Activated CD8-positive, alpha-beta memory T cell treated with anti-CD3 and anti-CD28 coated beads for 24 hours (primary cell): ENCODE measurements at places on chromosomes 2 and 18.

DNA sequence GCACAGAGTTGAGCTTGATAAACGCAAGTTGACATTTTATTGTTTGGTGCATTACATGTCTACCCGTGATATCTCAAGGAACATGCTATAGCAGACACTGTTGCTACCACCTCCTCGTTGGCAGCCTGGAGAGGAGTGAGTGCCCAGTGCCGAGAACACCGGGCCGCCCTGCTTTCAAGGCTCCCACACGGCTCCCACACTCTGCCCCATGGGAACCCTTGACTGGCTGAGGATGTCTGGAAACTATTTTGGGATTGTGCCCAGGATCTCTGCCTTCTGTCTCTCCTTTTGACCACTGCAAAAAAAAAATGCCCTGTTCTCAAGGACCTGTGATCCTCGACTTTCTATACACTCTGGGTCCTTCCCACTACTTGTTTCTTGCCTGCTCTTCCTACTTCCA, 21.1 kb downstream of the TET3 start:
- DNase-seq: peak; percentile 9

- DNase-seq: no peak
Measured at GRCh38 chr2:173547499-173547898, 192.8 kb downstream of the CDCA7 start.

DNA sequence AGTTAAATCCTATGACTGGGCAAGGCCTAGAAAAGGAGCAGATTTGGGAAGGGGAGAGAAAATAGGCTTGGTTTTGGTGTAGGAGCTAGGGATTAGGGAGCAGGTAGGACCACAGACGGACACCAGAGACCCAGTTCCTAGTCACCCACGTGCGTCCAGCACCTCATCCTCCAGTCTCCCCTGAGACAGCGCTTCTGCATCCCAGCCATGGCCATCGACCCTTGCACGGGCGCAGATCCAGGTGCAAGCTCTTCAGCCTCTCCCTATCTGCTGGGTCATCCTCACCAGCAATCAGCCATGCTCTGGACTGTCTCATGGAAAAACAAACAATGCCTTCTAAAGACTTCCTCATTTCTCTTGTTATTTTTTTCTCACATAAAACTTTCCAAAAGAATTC, 246.8 kb upstream of the RAB6C start:
- peak; percentile 24 for DNase-seq

DNA sequence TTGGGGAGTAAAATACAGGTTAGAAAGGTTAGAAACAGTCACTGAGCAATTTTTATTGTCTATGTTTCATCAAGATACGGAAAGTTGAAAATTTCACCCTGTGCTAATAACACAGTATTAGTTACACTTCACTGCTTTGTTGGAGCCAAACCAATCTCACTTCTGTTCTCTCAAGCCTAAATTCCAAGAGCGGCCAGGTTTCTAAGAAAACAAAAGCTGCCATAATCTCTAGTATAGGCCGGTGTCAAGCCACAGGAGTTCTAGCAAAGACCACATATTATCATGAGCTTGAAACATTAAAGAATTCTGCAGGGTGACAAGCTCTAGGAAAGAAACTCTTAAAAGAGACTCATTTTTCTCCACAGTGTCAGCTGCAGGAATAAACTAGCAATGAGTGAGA, 128.7 kb downstream of the TXNL1 start:
- DNase-seq: no peak

DNA sequence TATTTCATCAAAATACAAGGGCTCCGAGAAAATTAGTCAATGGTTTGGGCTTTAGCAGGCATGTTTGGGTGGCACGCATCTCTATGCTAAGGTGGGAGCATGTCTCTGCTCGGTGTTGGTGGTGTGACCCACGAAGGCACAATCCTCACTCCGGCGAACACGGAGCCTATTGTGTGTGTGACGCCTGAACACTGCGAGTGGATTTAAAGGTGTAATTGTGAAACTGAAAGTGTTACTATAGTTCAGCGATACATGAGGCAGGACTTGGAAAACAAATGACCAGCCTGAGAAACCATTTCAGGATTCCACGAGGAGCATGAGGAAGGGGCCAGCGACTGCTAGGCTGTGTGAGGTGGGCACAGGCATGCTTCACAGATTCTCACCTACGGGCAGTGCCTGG, 41.7 kb upstream of the LDLRAD4 start:
- DNase-seq: no peak

- no peak for DNase-seq
Measured at GRCh38 chr2:42905341-42906110, 113.1 kb upstream of the HAAO start.

DNA sequence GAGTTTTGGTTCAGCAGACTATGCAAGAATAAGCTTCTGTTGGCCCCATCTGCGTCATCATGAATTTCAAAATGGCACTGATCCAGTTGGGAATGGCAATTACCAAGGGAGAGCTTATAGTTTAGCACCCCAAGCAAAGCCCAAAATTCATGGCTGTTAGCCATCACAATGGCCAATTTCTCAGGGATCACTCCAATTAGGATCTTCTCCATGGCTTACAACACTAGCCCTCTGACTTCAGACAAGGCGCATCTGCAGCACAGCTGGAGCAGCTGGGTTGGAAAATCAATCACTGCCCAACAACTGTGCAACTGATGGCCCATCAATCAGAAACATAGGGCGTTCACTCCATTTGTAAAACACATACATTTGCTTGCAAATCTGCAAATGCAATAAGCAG, 273.6 kb downstream of the SRBD1 start:
- DNase-seq: no peak

DNA sequence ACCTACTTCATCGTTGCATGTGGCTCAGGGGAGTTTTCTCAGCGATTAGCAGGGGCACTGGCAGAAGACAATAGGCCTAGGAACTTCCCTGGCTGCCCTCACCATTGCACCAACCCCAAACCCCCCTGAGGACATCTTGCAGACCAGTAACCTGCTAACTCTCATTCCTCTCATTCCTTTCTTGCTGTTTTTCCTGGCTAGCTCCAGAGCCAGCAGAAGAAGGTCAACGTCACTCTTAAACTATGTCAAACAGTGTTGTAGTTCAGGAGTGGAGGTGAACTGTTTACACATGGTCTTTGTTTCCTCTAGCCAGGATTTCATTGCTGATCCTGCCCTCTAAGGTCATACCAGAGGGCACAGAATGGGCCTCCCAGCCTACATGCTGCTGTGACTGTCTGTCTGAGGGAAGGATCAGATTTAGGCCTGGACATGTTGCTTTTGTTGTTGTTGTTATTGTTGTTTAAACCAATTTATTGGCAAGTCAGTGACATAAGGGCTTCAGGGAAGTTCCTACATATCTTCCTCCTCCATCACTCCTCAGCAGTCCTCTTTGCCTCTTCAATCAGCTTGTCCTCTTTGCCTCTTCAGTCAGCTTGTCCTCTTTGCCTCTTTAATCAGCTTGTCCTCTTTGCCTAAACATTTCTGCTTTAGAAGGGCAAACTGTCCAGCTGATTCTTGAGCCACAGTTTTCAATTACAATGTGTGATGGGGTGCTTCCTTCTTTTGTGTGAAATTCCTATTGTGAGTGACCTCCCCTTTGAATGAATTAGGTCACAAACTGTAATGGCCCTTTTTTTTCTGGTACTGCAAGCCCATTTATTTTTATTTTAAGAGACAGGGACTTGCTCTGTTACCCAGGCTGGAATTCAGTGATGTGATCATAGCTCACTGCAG, 471.9 kb upstream of the TNP1 start:
- DNase-seq: no peak

GRCh38 chr2:222797261-222797660, 63.6 kb upstream of the ACSL3 start:
- no peak for DNase-seq

GRCh38 chr2:53130441-53130943, 637.1 kb upstream of the CHAC2 start:
- no peak for DNase-seq

DNA sequence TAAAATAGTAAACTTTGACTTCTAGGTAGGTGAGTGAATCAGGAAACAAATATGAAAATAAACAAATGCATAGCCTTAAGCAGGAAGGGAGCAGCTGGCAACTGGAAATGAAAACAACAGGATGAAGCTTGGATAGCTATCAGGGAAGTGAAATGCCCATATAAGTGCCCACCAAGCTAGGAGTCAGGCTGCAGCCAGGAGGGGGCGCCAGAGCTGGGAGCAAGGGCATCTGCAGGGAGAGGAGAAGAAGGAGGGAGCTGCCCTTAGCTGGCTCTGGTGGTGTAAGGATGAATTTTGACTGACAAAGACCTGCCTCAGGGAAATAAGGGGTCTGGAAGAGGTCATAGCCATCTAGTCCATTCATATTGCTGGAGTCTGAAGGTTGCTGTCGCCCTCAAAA, 298.3 kb downstream of the TDRD15 start:
- DNase-seq: no peak

- no peak for DNase-seq
Measured at GRCh38 chr2:168003876-168004275, 243.5 kb downstream of the STK39 start.

GRCh38 chr2:138949517-138949916, 169.3 kb upstream of the NXPH2 start:
- no peak for DNase-seq

GRCh38 chr2:3289526-3289925, 88.1 kb downstream of the EIPR1 start:
- no peak for DNase-seq

DNA sequence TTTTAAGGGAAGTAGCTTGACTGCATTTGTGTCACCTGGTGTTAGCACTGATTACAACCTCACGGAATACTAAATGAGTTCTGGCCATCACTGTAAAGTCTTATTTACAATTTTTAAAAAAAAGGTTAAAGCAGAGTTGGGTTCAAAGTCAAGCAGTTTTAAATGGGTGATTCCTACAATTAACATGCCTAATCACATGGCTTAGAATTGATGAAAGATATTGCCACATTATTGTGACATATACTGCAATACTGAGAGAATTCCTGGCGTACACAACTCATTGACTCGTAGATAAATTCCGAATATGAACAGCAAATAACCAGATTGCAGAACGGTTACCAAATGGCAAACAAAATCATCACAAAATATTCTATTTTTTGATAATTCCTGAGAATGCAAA, 34.2 kb downstream of the ROCK2 start:
- DNase-seq: no peak

DNA sequence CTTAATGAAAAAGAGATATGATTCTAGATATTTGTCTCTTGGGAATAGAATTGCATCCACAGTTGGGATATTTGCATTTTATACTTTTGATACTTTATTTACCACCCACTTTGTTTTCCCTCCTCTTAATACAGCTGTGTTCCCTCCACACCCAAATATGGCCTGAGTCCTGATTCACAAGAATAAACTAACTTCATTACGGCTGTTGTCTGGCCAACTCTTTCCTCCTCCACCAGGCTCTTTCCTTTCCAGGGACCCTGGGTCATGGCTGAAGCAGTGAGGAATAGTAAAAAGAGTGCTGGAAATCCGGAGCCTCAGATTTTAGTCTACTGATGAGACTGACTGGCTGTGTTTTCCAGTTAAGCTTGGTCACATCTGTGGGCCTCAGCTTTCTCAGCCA, 48.4 kb upstream of the STAM2 start:
- no peak for DNase-seq

DNA sequence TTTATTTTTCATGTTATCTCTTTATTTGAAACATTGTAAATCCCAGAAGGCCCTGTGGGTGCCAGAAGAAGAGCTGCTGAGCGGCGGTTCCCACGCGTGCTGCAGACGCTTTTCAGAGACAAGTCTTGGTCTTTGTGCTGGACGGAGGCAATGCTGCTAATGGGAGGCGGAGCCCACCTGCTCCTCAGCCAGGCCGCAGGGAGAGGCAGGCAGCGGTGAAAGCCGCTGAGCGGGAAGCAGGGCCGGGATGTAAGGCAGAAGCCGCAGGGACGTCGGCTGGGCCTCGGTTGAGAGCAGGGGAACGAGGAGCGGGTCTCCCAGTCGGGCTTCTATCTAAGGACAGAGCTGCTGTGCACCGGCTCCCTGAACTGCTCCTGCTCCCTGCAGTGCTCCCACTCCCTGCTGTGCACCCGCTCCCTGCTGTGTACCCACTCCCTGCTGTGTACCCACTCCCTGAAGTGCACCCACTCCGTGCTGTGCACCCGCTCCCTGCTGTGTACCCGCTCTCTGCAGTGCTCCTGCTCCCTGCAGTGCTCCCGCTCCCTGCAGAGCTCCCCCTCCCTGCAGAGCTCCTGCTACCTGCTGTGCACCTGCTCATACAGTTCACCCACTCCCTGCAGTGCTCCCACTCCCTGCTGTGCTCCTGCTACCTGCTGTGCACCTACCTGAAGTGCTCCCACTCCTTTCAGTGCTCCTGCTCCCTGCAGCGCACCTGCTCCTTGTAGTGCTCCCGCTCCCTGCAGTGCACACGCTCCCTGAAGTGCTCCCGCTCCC, 16.4 kb downstream of the TMEM18 start:
- DNase-seq: peak; percentile 30

DNA sequence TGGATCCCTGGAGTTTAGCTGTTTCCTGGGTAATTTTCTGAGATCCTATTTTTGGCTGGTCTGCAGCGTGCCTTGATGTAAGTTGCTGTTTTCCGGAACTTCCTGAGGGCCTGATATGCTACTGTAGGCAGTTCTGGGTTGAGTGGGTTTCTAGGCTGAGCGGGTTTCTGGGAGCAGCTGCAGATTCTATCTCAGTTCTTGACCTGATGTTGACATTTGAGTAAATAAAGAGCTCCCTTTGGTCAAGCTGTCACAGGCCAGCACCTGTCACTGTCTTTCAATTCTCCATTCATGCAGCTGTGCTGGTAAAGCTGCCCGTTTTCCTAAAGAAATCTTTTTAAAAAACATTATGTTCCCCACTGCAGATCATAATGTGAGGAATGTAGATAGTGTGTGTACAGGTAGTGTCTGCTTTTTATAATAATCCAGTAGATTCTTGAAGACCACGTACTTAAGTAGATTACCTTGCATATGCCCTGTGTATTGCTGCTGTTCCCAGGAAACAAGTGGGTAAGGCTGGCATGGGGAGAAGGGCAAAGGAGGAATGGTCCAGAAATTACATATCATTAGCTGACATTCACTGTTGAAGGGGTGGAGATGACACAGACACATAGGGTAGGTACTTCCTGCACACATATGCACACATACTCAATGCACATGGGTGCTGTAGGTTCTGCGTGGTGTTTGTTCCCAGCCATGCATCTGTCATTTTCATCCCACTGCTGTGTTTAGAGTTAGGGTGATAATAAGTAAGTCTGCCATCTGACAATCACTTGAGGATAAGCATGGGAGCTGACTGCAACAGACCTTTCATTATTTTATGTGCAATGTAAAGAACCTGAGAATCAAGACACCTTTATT, 25.9 kb downstream of the CD28 start:
- DNase-seq: no peak

DNA sequence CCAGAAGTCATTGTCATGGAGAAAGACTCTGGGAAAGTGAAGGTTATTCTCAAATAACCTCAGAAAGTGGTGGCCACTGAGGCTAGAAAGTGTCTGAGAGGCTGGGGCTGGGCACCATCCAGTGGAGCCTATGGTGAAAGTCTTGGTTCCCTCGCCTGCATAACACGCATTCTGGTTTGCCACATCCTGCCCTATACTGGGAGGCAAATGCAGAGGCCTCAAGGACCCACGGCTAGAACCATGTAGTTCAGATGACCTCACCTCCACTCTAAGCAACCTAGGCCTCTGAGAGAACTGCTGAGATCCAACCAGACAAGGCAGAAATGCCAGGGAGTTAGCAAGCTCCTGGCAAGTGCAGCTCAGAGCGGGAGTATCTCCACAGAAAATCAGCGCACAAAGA, 5.1 kb downstream of the ITGB6 start:
- no peak for DNase-seq

GRCh38 chr2:201918616-201919307, 112.4 kb downstream of the CDK15 start:
- DNase-seq: no peak
